ENCODE measurements at places on chromosomes 1 and 21. TPM values are rescaled to one million over a fixed set of nuclear protein-coding genes. Genes with fewer than 3 reads are reported as not detected.

The TNNT2 gene
- not detected for total RNA-seq

The TLCD4 gene
- total RNA-seq = 0.07 TPM

The IGSF8 gene
- total RNA-seq = 7.1 TPM

The SIM2 gene
- 0.10 TPM for total RNA-seq

The NPHS2 gene
- not detected for total RNA-seq

The DPM3 gene
- 98.3 TPM for total RNA-seq

The CFHR3 gene
- total RNA-seq = not detected

The TMEM39B gene
- total RNA-seq = 13.4 TPM

The MATN1 gene
- total RNA-seq = not detected

The TEDDM1 gene
- not detected for total RNA-seq

The S100A7A gene
- total RNA-seq = not detected

Data from mammary microvascular endothelial cell (primary cell).